ENCODE measurements at places on chromosomes 3 and 15.

DNA sequence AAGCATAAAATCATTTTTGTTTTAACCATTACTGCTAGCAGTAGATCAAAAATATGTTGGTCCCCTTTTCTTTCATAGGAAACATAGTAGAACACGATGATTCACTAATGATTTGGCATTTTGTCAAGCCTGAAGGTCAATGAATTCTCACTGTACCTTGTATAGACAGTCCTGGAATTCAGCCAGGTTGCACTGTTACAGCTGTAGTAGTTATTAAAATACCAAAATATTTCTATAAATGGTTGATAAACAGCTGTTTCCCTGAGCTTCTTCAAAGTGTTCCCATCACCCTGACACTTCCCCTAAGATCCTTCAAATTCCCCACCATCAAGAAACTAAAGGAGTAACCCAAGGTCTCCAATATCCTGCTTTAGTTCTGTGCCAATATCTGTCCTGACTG is 200.9 kb downstream of the ATP8B4 start:
- DNase-seq = no peak

DNA sequence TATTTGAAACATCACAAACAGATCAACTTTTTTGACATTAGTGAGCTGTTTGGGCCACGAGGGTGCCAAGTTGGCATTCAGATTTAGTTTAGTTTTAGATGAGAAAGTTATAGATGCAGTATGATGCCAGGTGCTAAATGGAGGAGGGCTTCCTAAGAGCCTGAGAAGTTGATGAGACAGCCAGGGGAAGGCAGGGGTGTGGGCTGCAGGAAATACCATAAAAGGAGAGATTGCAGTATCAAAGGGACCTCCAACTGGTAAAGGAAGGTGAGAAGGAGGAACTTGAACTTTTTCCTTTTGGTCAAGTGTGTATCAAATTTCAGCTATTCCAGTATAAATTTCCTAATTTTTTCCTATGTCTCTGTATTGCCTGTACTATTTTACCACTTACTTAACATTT is 2.0 kb upstream of the TNIK start:
- no peak for DNase-seq

DNA sequence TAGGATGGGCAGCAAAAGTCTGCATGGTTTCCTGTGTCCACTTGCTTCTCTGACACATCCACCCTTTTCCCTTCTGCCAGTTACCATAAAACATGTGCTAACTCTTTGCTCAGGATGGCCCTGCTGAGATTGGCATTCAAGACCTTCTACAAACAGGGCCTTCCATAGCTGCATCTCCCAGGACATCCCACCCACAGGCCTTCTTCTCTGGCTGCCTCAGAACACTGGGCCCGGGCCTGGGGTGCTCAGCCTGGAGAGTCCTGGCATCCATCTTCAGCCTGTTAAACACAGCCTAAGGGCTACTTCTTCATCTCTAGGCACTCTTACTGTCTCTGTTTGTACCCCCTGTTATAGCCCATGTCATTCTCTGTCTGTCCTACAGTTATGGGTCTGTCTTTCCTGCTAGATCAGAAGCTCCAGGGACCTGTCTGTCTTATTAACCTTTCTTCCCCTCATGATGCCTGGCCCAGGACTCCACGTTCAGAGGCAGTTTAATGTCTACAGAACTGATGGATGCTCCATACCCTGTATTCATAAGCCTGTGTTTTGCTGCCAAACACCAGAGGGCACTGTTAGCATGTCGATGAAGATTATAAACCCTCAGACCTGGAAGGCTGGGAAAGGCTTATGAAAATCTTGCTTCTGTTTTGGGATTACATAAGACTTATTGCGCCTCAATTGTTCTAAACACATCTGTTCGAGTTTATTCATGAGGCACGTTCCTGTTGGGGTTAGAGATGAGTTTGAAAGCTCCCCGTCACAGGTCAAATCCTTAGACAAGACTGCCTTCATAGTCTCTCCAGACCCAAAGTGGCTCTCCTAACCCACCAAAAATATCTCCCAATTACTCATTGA is 16.5 kb downstream of the SEMA3G start:
- no peak for DNase-seq

DNA sequence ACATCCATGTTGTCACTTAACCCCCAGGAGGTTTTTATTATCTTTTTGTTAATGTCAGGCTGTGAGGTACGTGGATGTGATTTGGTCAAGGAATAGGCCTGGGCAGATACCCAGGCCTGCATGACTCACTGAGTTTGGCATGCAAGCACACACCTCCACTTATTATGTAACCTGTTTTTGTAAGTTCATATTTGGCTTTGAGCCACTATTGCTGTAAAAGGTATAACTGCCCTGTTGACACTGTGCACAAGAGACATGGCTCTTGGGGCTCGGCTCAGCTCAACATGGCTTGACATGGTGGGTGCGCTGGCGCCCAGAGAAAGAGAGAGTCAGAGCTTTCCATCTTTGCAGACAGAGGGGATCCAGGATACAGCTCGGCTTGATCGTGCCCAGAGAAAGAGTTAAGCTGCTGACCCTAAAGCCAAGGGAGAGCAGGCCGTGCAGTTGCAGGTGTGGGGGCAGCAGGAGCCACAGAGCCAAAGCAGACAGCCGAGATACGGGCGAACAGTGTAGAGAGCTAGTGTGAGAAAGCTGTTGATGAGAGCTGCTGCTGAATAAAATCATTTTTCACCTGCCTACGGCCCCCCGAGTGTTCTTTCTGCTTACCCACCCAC is 67.9 kb upstream of the UNC13C start:
- no peak for DNase-seq

DNA sequence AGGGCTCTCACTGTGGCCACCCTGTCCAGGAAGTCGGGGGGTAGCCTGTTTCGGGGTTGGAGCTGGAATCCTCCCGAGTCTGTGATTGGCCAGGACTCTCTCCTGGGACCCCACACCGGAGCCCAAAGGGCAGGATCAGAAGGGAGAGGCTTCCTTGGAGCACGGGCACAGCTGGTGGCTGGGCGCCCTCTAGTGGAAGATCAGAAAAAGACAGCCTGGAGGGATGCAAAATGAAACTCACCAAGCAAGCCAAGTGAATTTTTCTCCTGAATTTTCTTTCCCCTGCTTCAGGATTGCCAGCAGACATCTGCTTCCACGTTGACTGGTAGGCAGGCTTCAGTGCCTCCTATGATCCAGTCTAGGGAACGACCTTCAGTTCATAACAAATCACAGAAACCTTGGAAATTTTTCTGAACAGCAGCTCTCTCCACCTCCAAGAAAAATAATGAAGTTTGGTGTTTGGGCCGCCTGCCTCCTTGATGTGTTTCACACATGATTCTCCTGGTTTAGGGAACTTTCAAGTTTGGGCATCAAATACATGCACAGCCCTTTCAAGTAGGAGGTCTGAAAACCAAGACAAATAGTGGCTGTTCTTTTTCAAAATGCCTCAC is 224.6 kb downstream of the VPS13C start:
- DNase-seq = peak; percentile 18

- DNase-seq = no peak
Observed at GRCh38 chr3:141811348-141811747, 48.1 kb downstream of the GRK7 start.

GRCh38 chr15:31212326-31213080 is 111.0 kb upstream of the TRPM1 start:
- DNase-seq = no peak

DNA sequence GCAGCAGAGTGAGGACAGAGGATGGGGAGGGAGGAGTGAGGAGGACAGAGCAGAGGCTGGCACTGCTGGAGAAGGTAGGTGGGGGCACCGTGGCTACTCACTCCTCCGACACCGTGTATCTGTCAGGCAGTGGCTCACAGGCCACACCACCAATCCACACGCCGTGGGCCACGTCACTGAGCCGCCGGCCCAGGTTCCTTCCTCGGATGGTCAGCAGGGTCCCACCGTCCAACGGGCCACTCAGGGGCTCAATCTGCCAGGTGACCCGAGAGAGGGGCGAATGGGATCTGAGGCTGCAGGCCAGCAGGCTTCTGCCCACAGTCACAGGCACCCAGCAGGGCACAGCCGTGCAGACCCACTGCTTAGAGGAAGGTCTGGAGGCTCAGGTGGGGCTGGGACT is 30.5 kb downstream of the H1-8 start:
- no peak for DNase-seq

GRCh38 chr3:184345317-184346144 is 8.1 kb downstream of the FAM131A start:
- no peak for DNase-seq
